ENCODE measurements at places on chromosomes 1 and 21.

DNA sequence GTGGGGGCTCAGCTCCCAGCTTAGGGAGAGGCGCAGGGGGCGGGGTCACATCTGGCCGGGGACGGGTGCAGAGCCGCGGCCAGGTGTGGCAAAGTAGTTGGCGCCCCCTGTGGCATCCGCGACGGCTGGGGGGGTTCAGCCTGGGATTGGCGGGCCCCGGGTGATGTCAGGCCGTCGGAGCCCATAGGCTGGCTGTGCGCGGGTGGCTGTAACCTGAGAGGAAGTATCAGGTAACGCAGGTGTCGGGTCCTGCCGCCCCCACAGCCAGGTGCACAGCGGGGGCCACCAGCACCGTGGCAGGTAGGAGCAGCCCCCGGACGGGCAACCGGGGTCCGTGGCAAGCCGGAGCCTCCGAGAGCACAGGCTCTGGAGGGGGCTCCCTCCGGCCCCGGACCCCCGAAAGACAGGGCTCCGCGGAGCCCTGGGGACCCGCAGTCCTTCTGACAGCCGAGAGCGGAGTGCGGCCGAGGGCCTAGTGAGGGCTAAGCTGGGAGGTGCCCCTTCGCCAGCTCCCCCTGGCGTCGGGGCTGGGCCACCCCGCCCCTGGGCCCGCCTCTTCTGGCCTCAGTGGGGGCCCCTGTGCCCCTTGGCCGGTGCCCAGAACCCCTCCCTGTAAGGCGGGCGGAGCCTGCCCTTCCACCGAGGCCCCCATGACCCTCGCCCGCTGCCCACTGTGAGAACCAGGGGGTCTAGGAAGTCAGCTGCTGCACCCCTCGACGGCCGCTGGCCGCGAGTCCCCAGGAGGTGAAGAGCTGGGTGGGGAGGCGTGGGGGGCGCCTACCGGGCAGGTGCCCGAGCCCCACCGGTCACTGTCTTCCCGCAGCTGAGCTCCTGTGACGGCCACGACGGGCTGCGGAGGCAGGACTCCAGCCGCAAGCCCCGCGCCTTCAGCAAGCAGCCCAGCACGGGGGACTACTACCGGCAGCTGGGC is 17.9 kb downstream of the TNFRSF25 start:
- no peak for DNase-seq

GRCh38 chr1:119001181-119002027 is 13.3 kb upstream of the TBX15 start:
- no peak for DNase-seq

- DNase-seq, result peak; percentile 87
Measured at GRCh38 chr1:224559981-224560728, 56.0 kb upstream of the CNIH3 start.

DNA sequence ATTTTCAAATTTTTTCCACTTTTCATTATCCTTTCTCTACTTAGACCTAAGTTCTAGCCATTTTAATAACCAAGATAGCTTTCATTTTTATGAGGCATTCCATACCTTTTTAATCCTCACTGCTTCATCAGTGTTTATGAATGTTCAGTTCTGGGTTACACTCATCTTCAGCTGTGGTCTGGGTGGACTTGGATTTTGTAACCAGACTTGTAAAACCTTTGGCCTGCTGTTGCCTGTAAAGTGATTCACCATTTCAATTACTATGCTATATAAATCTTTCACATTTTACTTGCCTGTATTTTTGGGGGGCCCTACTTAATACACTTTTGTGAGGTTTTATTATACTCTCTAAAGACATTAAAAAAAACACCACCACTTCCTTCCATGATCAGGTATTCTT is 46.2 kb downstream of the USP25 start:
- peak; percentile 84 for DNase-seq

DNA sequence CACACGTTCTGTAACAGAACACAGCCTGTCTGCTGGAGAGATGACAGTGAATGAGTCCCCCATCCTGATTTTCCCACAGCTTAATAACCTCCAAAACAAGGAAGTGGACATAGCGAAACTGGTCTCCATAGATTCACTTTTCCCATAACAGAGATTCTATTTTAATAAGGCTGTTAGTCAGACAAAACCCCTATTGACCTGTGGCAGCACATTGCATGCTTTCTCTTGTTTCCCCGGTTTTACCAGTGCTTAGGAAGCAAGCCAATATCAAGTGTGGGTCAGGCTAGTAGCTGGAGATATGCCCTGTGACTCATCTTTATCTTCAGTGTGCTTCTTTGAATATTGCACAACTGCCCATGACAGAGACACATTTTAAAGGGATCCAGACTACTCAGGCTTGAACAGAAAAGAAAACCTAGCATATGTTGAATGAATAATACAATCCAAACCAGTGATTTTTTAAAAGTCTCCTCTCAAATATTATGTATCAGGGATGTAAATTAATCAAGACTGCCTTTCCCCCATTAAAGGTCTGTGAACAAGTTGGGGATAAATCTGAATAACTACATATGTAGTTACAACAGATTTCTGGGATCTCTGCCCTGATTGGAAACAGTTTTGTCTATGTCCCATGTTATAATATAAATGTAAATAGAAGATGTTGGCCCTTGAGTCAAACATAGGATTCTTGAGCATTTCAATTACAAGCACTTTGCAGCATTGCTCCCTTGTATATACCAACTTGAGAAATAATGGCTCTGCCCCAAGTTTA is 11.9 kb upstream of the CLDN8 start:
- peak; percentile 97 for DNase-seq

DNA sequence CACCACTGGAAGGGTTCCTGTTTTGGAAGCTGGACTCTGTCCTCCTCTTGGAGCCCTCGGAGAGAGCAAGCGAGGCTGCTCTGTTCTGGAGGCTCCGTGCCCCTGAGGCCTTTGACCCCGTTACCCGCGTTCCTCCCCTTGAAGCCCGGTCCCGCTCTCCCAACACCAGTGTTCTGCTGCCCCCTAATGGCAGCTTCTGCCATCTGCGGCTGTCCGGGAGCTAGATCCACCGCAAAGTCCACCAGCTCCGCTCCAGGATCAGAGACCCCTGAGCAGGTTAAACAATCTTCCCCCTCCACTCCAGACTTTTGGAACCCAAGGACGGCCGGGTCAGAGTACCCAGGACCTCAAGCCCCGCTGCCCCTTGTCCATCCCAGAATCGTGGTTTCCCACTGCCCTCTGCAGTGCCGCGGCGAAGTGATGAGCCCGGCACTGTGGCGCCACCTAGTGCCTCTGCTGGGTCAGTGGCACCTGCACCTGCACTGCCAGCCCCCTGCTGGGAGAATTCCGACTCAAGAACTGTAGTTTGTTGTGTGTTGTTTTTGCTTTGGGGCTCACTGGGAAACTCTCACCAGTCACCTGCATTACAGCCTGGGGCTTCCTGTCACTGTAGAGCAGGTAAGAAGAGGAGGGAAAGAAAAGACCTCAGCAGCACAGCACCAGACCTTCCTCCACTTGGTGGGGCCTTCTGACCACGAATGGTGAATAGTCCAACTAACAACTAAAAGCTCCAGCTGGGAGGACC is 63.5 kb upstream of the NFASC start:
- peak; percentile 65 for DNase-seq

DNA sequence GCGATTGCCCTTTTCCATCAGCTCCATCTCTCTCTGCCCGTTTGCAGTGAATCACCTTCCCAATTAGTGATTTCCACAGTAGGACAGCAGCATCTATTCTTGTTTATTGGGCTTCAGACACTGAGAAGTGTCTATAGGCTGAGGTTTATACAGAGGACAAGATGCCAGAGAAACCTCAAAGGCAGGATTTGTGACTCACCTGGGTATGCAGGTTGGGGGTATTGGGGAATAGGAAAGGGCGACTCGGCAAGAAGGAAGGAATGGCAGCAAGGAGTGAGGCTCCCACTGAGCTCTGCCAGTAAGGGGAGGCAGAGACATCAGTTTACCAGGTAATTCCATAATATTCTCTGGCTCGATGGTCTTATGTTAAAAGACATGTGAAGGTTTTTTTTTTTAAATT is 25.3 kb upstream of the ABCA4 start:
- DNase-seq, result no peak

DNA sequence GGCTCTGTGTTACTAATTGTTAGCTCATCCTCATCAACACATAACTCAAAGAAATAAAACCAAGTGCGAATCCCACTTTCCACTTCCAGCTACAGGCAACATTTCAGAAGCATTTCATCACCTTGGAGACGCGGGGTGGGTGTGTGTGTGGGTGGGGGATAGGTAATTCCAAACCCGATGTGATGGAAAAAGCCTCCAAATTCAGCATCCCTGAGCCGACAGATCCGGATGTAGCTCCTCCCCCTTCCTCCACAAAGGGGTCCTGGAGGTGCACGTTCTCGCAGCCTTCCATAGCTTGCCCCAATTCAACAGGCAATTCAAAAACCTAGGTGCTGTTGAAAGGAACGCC is 486 bp downstream of the HSPA13 start:
- DNase-seq, result peak; percentile 39

DNA sequence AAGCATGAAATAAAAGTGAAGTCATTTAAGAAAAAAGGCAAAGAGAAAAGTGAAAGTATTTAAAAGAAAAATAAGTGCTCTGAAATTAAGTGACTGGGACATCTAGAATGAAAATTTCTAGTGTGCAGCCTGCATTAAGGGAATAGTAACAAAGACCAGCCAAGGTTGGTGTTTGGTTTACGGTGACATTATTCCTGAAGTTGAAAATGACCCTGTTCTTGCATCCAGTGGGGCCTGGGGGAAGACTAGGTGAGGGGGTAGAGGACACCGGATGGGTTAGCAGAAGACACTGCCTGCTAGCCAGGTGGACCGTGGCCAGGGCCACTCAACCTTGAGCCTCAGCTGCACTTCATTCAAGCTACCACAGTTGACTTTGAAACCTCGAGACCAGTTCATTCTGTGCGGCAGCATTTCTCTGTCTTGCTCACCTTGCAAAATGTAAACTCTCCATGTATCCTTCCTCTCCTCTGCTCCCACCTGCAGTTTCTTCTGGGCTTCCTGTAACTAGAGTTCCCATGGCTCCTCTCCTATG is 14.3 kb upstream of the KCNK1 start:
- no peak for DNase-seq

GRCh38 chr21:20641241-20641640 is 357.0 kb upstream of the NCAM2 start:
- DNase-seq, result no peak

GRCh38 chr1:22055463-22055862 is 3.0 kb downstream of the CDC42 start:
- no peak for DNase-seq
